ENCODE measurements at places on chromosomes 3 and 15. TPM values are rescaled to one million over a fixed set of nuclear protein-coding genes. Genes with fewer than 3 reads are reported as not detected.
A peak's percentile ranks its signal among the peaks of the same experiment; 100 is the strongest.

GRCh38 chr3:180679178-180680096 is at the start of gene CCDC39:
Gene CCDC39, minus strand, starts transcription at chr3:180679489. Its CDS starts 109 bp downstream, at chr3:180679380.
- DNase-seq: peak; percentile 56

- no peak for DNase-seq
Measured at GRCh38 chr3:20072422-20072821, 32.2 kb downstream of the KAT2B start.

- no peak for DNase-seq
Measured at GRCh38 chr3:86379280-86379679, 611.7 kb downstream of the VGLL3 start.

- DNase-seq: no peak
Measured at GRCh38 chr15:66573719-66574595, 8.2 kb upstream of the LCTL start.

- DNase-seq: no peak
Measured at GRCh38 chr15:68679961-68680371, 101.2 kb downstream of the CORO2B start.

GRCh38 chr15:40328751-40329150 is 5.3 kb downstream of the INAFM2 start:
- no peak for DNase-seq

DNA sequence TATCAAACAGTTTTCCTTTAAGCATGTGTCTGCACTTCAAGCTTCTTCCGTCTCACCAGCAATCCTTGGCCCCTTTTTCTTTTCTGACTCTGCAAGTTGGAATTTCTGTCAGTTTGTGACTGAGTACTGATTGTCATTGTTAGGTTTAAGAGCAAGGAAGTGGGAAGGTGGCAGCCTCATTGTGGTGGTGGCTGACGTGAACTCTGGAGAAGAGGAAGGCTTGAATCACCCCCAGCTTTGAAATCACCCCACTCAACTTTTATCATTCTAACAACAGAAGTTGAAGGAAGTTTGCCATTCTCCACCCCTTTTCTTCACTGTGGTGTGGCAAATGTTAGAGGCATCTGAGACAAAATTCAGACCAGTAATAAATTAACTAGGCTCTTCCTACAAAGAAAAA is 231.6 kb upstream of the AGTR1 start:
- no peak for DNase-seq

The UBAP1L gene
- polyA plus RNA-seq: 4.9 TPM

The BLOC1S6 gene
- polyA plus RNA-seq: 44.0 TPM

The GRK7 gene
- not detected for polyA plus RNA-seq

The DAZL gene
- polyA plus RNA-seq: not detected

The CYP1A2 gene
- not detected for polyA plus RNA-seq
